ENCODE measurements at places on chromosomes 6 and 20.

GRCh38 chr20:46222521-46223007, 85.7 kb downstream of the CDH22 start:
- DNase-seq = no peak

DNA sequence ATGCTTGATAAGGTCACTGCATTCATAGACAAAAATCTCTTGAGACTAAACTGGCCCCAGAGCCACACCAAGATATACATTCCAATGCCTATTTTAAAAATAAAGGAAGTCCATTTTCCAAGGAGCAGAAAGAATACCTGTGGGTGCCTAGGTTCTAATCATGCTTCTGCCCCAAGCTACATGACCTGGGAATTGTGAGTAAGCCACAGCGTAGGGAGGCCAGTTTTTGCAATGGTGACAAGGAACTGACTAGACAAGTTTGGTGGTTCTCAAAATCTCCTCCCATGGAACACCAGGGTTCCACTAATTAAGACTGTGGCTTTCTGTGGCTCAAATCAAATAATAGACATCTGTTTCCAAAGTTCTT, 83.3 kb downstream of the GMDS start:
- DNase-seq = no peak

- no peak for DNase-seq
These were observed 5.5 kb downstream of the MANBAL start for GRCh38 chr20:37295001-37295400.

DNA sequence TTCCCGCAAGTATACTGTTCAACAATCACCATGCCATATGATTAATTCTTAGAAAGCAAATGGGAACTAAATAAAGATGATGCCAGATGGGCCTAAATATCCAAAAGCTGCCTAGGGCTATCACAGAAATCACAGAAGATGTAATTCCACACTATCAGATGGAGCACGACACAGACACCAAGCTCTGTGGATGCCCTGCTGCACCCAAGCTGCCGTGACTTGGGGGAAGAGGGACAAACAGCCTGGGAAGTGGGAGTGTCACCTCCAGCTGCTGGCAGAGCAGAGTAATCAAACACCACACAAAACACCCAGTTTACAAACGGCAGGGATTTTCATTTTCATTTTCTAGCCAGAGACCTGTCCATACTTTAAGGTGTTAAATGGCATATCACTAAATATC, 35.7 kb downstream of the PDE10A start:
- no peak for DNase-seq

GRCh38 chr6:137512757-137513605, 18.8 kb upstream of the OLIG3 start:
- no peak for DNase-seq

- no peak for DNase-seq
These were observed 201.3 kb upstream of the SSTR4 start for GRCh38 chr20:22833851-22834250.
